ENCODE measurements at places on chromosomes 6 and 20.

- DNase-seq = no peak
These were observed 29.2 kb downstream of the MBOAT1 start for GRCh38 chr6:20182926-20183521.

DNA sequence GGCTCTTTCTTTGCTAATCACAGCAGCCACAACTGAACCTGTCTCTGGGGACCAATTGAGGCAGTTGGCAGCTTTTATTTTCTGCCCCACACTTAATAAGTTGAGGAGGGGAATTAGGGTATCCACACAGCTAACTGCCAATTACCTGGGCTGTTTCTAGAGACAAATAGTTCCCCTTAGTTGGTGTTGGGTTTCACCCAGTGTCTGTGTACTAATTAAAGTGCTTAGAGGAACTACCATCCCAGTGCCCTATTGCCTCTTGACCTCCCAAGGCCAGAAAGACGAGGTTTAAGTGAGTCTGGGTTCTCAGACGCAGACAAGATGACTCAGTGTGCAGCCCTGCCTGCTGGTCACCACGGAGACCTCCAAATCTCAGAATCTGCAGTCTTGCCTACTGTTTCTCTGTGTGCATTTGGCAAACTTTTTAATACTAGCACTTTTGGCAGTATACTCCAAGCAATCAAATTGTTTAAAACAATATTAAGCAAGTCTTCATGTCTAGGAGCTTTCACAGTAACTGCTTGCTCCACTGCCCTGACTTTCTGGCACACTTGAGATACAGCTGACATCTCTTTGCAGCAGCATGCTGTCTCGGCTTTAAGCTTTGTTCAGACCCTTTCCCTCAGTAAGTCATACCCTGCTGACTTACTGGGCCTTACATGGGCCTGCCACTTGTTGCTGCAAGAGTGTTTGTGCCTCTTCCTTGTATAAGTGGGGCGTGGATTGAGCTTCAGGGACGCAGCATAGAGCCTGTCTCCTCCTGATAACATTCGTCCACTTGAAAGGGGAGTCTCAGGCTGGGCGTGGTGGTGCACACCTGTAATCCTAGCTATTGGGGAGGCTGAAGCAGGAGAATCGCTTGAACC is 31.9 kb downstream of the STK35 start:
- no peak for DNase-seq

- no peak for DNase-seq
These were observed 9.4 kb upstream of the FANCE start for GRCh38 chr6:35442693-35443092.

GRCh38 chr20:58715801-58716475 is 23.3 kb downstream of the NPEPL1 start:
- no peak for DNase-seq

DNA sequence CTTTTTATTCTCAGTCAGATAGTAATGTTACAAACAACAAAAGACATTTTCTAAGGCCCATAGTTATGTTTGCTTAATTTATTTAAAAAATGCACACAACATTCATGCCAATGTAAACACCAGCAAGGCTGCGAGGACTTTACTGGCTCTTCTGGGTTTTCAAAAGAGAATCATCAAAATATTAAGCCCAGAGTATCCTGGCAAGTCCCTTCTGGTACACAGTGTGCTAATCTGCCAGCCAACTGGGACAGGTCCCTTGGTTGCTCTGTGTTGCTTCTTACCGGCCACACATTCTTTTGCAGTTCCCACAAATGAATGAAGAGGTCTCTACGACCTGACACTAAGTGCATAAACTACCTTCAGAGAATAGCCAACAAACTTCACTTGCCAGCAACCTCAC is 42.6 kb upstream of the SPDEF start:
- no peak for DNase-seq

DNA sequence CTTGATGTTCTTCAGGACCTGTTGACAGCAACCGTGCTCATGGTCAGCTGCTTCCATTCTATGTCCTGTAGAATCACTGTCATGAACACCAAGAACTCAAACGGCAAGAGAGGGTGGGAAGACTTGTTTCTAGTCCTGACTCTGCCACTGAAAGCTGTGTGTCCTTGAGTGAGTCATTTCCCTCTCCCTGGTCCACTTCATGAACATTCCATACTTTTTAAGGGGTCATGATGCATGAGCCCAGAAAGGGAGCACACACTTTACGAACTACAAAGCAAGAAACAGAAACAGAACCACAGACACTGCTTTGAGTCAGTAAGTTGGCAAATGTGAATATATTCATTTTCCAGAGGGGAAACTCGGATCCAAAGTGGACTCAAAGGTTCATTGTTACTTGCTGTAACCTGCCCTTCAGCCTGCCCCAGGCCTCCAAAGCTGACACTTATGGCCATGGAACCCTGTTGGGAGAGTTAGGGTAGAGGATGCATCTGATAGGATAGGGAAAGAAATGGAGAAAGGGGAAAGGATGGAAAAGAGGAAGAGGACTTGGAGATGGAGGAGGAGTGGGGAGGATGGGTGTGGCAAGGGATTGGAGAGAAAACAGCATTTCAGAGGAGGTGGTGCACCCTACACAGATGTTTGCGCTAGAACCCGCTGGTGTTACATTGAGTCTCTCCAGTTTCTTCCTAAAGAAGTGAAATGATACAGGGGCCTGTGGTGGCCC is 129.8 kb downstream of the FOXO3 start:
- no peak for DNase-seq

GRCh38 chr6:55941702-55942101 is 66.3 kb upstream of the BMP5 start:
- DNase-seq = no peak

GRCh38 chr20:36439040-36439730 is 102.1 kb upstream of the MYL9 start:
- DNase-seq = peak; percentile 53

- DNase-seq = no peak
These were observed 13.4 kb upstream of the CPNE5 start for GRCh38 chr6:36852481-36853147.

- no peak for DNase-seq
These were observed 36.1 kb downstream of the CAP2 start for GRCh38 chr6:17429383-17430061.

GRCh38 chr6:170292407-170293158 is 1.7 kb upstream of the DLL1 start:
- no peak for DNase-seq

DNA sequence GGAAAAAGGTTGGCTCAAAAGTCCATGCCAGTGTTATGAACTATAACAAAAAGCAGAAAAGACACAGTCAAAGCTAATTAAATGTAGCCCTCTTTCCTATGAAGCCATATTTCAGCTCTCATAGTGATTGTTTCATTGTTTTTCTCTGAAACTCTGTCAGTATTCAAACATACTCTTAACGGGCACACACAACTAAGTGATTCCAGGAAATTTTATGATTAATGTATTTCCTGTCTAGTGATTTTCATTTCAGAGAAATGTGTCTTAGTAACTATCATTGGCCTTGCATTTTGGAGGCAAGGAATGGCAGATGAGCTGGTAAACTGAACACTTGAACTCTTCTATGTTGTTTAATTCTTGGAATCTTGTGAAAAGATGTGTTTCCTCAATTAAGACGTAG is 68.0 kb downstream of the CLVS2 start:
- no peak for DNase-seq

GRCh38 chr20:35473684-35474083 is 18.3 kb downstream of the CEP250 start:
- no peak for DNase-seq

DNA sequence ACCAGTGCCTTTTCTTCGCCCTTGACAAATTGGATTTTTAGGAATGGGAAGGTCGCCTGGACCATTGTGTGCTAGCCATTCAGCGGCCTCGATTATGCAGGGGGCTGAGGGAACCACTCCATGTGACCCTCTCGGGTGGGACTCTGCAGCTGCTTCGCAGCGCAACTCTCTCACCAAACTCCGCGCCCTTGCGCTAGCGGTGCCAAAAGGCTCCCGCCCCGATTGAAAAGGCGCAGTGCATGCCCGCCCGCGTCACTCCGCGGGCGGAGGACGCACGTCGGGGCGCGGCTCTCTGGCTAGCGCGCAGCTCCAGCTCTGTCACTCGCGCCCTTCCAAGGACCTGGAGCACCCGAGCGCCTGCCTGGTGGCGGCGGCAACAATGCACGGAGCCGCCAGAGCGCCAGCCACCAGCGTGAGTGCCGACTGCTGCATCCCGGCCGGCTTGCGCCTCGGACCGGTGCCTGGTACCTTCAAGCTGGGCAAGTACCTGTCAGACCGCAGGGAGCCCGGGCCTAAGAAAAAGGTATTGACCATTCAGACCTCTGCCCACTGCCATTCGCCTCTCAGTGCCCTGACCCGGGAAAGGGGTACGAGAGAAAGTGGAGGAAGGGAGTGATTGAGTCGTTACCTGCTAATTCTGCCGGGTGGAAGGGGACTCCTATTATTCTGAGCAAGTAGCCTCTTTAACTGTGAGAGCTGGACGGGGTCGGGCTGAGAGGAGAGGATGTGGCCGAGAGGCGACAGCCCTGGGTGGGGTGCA is at the start of gene PRDM13:
PRDM13 (plus strand) TSS at position 178 of the 760 bp plus-strand sequence; CDS start at position 380, 202 bp downstream.
- no peak for DNase-seq

DNA sequence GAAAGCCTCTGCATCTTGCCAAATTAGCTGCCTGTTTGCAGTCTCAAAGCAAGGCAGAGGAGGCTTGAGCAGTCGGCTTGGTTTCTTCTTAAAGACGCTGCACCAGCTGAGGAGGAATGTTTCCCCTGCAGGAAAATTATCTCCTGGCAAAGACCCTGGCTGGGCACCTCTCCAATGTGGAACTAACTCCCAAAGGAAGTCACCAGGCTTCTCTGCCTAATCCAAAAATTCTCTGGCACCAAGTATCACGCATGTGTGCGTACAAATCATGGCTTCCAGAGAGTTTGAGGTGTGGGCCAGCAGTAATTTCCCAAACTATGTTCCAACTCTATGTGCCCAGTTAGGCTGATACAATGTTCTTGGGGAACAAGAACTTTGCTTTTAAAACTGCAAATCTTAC is 176.2 kb downstream of the KIF16B start:
- DNase-seq = no peak

- DNase-seq = no peak
These were observed 82.8 kb downstream of the TNFAIP3 start for GRCh38 chr6:137949686-137950390.

- no peak for DNase-seq
These were observed 181.4 kb downstream of the PHF3 start for GRCh38 chr6:63816982-63817436.

DNA sequence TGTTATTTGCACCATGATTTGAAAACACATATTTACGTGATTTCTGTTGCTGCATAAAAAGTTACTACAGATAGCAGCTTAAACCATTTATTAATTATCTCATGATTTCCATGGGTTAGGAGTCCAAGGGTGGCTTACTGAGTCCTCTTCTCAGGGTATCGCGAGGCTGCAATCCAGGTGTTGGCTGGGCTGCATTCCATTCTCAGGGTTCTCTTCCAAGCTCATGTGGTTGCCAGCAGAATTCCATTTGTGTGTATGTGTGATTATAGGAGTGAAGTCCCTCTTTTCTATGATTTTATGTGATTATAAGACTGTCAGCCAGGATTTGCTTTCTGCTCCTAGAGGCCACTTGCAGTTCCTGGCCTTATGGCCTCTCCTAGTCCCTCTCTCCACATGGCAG is 135.1 kb downstream of the FAM83B start:
- no peak for DNase-seq

GRCh38 chr6:15400572-15401004 is 154.7 kb downstream of the JARID2 start:
- DNase-seq = no peak

DNA sequence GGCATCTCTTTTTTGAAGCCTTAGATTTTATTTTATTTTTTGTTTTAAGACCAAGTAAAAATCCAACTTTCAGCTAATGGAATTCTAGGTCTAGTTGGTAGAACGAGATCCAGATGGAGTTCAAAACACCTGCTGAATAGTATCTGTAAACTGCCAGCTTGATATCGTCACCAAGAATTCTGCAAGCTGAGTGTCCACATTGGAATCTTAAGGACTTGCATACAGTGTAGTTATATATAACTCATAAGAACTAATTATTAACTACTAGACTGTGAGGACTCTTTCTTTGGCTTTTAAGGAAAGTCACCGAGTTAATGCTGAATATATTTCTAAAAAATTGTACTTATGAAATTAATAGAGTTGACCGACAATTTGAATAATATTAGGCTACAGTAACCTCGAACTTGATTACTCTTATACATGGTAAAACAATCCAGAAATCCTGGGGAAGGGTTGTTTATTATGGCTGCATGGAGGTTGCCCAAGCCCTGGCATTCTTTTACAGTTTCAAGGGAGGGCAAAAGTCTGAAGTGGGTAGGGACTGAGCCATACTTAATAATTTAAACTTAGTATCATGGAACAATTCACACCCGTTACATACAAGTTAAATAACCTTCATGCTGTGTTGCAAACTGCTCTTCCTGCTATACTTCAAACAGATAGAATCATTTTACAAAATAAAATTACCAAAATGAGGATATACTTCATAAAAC is 553.9 kb downstream of the PTPRT start:
- DNase-seq = no peak

DNA sequence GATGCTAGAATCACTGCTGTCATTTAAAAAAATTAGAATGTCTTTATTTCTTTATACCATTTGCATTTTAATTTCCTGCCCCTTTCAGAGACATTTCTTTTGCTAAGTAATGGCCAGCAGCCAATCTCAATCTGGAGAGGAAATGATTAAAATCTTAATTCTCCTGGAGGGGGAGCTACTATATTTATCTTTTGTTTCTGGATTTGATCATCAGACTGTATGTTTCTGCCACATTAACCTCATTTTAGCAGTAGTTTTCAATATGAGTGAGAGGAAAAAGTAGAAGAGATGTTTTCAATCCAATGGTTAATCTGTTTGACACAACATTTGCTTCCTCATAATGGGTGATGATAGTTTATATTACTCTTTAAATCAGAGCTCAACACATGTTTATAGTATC is 138.0 kb downstream of the FUT9 start:
- no peak for DNase-seq

- DNase-seq = no peak
These were observed 48.2 kb downstream of the STMND1 start for GRCh38 chr6:17150096-17150495.

- no peak for DNase-seq
These were observed 25.2 kb upstream of the FYN start for GRCh38 chr6:111898452-111898851.

DNA sequence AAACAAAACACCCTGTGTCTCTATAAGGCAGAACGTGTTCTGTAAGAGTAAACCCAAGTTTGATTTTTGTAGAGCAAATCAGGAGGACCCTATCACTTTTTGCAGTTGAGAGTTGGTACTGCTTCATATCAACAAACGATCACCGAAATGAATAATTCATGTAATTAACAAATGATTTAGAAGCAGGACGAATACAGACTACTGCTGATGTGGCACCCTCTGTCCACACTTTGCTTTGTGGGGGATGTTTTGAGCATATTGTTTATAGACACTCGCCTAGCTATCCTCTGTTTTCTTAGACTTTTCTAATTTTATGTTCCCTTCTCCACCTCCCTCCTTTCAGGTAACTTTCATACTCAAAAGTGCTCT is 1.5 kb downstream of the CD2AP start:
- DNase-seq = no peak

DNA sequence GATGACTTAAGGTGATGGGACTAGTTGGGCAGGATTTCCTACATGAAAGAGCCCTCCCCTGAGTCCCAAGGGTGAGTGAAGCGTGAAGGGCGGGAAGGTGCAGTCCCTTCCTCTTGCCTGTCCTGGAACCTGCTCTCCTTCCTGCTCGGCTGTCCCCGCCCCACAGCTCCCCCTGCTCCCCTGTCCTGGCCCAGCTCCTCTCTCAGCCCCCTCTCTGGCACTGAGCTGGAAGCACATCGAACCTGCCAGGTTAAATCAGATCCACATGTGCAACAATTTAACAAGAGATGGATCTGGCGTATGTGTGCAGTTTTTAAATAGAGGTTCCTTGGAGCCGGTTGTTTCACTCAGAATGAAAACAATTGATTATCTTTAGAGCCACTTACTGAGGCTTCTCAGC is 95.0 kb downstream of the LRFN2 start:
- no peak for DNase-seq
